ENCODE measurements at places on chromosomes 3 and 15.

- DNase-seq = peak; percentile 69
These were observed 48.8 kb downstream of the BLM start for GRCh38 chr15:90765966-90766365.

GRCh38 chr3:178170698-178171535 is 365.3 kb upstream of the KCNMB2 start:
- peak; percentile 95 for DNase-seq

GRCh38 chr3:10594915-10595314 is 89.5 kb upstream of the ATP2B2 start:
- peak; percentile 66 for DNase-seq

GRCh38 chr3:156161172-156161571 is 40.8 kb downstream of the KCNAB1 start:
- DNase-seq = peak; percentile 40

- no peak for DNase-seq
These were observed 74.8 kb downstream of the PPM1L start for GRCh38 chr3:160830796-160831195.

DNA sequence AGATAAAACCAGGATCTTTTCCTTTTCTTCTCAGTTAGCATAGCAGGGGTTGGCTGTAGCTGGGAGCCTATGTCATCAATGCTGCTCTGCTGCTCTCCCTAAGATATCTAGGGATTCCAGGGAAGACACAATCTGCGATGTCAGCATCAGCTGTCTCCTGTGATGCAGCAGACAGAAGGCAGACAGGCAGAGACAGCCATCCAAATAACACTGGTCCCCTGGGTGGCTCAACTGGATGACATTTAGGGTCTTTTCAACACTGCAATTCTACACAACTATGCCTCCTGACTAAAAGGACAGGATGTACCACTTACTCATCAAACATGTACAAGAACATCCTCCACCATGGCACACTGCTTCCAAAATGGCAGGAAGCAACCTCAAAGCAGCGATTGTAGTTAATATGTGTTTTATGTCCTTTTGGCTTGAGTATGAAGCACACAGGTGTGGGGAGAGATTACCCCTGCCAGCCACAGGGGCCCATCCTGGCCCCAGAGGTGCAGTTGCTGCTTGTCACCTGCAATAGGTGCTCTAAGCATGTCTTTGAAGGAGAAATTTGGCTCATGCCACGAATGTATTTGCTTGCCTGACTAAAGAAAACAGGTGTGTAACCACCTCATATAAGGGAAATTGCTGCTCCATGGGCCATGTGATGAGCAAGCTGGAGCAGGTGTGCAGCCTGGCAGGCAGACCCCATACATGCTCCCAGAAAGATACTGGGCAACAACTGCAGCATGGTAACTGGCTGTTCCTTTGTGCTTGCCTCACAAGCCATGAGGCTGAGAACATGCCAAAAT is 357.8 kb downstream of the VPS13C start:
- DNase-seq = no peak

- DNase-seq = peak; percentile 83
These were observed 65.5 kb downstream of the CORO2B start for GRCh38 chr15:68644083-68644904.

DNA sequence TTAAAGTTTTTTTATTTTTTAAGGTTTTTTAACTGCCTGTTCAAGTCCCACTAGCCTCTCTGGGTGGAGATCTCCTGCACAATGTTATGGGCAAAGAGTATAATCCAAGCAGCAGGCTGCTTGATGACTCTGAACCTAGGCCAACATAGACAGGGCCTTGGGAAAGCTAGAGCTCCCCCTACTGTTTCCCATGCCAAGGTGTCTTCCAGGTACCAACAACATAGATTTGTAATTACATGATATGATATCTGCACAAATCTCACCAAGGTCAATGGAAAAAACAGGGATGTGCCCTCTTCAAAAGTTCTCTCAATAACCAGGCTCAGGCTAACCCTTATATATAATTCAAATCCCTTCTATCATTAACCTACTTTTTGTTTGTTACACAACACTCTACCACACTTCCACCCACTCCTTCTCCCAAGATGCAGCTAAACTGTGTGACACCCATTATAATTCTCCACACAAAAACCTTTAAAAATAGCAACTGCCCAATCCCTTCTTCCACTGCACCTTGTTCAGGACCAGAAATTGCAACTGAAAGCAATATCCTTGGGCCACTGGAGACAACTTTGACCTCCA is 43.8 kb downstream of the RBM15B start:
- peak; percentile 53 for DNase-seq

DNA sequence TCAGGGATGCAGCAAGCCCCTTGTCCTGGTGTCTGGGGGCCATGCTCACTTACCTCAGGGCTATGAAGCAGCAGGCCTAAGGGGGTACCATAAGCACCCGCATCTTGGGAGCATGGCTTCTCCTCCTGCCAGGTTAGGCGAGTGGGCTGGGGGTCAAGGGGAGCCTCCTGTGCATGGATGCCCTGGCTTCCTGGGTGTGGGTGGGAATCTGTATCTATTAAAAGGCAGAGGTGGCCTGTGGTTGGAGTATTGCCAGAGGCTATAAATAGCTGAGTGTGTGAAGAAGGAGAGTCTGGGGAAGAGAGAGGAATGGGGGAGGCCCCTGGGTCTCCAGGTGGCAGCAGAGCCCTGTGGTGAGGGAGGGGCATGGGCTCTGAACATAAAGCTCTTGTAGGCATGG is 19.5 kb downstream of the ACVR2B start:
- no peak for DNase-seq

- DNase-seq = no peak
These were observed 141.7 kb downstream of the KCNMB2 start for GRCh38 chr3:178677961-178678360.

DNA sequence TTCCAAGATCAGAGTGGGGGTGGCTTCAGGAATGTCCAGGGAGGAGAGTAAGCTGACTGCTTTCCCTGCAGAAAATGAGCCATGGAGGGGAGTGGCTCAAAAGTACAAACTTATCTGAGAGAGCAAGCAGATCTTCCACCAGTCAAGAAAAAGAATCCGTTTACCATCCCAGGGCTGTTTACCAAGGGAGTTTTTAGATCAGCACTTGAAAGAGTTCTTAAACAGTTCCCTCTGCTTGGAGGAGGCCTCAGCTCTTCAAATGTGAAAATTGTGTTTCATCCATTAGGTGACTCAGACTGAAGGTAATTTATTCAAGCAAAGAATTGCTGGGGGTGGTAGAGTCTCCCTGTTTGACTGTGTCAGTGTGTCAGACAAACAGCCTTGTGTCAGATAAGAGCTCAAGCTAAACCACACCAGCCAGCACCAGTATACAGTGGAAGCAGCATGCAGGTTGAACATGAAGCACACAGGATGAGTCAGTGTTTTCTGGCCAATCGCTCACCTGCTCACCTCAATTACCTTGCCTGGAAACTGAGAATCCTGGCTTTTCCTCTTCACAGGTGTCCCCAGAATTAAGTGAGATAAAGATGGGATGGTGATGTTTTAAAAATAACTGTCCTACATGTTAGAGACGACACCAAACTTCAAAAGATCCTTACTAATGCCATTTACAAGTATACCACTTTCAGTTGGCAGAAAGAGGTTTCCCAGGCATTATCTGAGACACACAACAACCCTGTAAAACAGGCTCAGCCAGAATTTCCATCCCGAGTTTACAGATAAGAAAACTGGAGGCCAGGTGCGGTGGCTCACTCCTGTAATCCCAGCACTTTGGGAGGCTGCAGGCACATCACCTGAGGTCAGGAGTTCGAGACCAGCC is 21.7 kb downstream of the SH3BP5 start:
- DNase-seq = no peak

DNA sequence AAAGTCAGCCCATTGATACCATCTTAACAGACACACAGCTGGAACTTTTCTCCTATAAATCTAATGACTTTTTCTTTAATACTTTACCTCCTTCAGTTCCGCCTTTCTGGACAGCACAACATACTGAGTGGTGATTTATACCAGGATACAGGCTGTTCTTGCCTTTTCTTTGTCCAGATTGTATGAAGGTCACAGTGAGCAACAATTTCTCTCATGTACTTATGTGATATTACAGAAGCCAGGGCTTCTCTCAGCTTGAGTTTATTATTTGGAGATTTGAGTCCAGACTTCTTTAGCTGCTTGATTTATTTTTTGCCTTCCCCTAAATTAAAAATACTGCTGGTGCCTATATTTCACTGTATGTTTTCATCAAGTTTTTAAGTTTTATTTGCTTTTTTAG is 976.0 kb downstream of the ROBO2 start:
- no peak for DNase-seq

- peak; percentile 88 for DNase-seq
These were observed 79.8 kb downstream of the FOXP1 start for GRCh38 chr3:71503525-71504249.

DNA sequence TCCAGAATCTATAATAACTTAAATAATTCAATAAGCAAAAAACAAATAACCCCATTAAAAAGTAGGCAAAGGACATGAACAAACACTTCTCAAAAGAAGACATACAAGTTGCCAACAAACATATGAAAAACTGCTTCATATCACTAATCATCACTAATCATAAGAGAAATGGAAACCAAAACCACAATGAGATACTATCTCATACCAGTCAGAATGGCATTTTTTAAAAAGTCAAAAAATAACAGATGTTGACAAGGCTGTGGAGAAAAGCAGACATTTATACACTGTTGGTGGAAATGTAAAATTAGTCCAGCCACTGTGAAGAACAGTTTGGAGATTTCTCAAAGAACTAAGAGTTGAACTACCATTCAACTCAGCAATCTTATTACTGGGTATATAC is 19.5 kb upstream of the ZMAT3 start:
- DNase-seq = no peak

DNA sequence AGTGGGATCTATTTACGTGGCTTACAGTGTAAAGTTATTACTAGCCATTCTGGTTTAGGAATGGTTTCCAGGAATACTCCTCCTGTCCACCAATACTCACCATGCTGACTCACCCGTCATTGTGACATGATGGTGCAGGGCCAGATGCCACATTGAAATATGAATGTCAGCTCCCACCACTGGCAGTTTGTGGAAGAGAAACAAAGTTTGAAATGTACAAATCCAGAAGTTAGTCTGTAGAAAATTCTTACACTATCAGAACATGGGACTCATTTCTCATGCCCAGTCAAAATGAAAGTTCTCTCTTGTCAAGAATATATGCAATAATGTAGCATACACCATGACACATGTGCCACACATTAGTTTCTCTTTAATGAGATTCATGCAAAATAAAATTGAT is 14.4 kb upstream of the TSPAN3 start:
- peak; percentile 63 for DNase-seq

GRCh38 chr3:134651347-134652041 is 672 bp upstream of the KY start:
- DNase-seq = peak; percentile 47

GRCh38 chr3:54374214-54374852 is 252.0 kb downstream of the CACNA2D3 start:
- DNase-seq = no peak

GRCh38 chr15:60831540-60831939 is 352.6 kb upstream of the ICE2 start:
- DNase-seq = no peak

DNA sequence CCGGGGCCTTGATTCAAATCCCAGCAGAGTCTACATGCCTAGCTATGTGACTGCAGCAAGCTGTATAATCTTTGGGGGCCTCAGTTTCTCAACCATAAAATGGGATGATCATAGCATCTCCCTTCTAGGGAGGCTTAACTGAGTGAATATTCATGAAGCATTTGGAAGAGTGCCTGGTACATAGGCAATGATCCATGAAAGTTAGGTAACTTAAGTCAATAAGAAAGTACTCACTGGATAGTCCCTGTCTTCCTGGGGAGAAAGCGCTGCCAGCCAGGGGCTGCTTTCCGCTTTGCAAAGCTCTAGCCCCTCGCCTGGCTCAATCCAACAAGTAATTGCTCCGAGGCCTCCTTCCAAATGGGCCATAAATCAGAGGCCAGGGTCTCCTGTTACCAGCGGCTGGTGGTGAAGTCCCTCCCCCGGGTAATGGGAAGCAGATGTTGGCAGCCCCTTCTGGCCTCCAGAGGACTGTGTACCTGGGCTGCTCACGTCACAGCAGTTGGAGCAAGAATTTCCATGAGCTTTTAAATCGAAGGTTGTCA is 521.9 kb upstream of the PROK2 start:
- peak; percentile 27 for DNase-seq

- DNase-seq = no peak
These were observed 236.8 kb downstream of the LRRN1 start for GRCh38 chr3:4036046-4036445.

- peak; percentile 32 for DNase-seq
These were observed 23.1 kb upstream of the TRIM71 start for GRCh38 chr3:32794487-32795308.

DNA sequence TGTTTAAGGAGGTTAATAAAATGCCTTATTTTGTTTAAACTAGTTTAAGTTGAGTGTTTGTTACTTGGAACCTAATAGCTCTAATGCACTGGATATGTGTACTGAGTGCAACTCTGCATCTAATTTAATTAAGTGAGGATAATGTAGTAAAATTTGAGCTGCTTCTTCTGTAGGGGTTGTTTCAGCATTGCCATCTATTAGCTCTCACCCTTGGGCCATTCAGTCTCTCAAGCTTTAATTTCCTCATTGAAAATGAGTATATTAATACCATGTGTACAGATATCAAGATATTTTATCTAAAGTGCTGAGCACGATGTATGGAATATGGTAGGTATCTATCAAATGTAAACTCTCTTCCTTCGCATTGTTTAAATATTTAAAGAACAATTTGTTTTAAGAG is 375.7 kb upstream of the LRRC3B start:
- DNase-seq = no peak

DNA sequence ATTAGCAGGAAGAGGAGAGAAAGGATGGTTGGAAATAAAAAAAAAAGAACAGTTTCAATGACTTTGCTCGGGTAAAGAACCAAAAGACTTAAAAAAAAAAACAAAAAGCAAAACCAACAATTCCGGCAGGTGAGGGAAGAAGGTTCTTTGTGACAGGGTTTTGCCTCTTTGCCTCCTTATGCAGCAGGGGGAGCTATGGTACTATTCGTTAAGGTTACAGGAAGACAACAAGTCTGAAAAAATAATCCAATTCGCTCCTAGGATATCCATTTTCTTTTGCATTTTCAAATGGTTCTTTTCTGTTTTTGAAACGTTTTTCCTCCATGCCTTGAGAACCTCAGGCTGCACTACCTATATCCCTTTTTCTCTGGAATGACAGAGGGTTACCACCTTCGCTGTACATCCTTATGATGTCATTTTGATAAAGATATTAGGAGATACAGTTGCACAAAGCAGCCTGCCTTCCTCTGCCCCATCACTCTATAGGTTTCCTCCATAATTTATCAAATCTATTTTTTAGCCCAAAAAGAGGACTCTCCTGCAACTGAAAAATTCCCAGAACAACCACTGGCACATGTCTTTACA is 55.0 kb downstream of the CFAP20DC start:
- peak; percentile 60 for DNase-seq
